Activated CD4-positive, alpha-beta T cell treated with anti-CD3 and anti-CD28 coated beads for 24 hours (primary cell): ENCODE measurements at places on chromosomes 12 and 14.

GRCh38 chr12:124537525-124538193 is 29.8 kb downstream of the NCOR2 start:
- DNase-seq, result no peak

- DNase-seq, result peak; percentile 19
Observed at GRCh38 chr12:109393437-109394345, 46.0 kb downstream of the MYO1H start.

- no peak for DNase-seq
Observed at GRCh38 chr14:90111895-90112534, 50.2 kb downstream of the KCNK13 start.

DNA sequence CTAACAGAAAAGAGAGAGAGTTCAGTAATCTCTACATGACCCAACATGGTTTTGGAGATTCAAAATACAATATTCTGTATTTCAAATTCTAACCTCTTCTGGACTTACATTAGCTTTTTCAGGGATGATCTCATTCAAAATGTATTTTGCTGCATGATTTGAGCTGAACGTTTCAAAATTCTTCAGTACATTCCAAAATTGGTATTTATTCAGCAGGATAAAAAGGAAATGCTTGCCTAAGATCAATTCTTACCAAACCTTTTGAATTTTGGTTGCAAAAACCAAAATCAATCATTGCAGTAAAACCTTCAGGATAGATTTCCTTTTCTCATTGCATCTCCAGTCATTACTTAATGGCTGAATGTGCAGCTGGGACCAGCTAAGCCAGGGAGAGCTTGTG is 1761.3 kb upstream of the SEL1L start:
- DNase-seq, result no peak

- no peak for DNase-seq
Observed at GRCh38 chr12:65821336-65821735, 2.9 kb upstream of the HMGA2 start.

DNA sequence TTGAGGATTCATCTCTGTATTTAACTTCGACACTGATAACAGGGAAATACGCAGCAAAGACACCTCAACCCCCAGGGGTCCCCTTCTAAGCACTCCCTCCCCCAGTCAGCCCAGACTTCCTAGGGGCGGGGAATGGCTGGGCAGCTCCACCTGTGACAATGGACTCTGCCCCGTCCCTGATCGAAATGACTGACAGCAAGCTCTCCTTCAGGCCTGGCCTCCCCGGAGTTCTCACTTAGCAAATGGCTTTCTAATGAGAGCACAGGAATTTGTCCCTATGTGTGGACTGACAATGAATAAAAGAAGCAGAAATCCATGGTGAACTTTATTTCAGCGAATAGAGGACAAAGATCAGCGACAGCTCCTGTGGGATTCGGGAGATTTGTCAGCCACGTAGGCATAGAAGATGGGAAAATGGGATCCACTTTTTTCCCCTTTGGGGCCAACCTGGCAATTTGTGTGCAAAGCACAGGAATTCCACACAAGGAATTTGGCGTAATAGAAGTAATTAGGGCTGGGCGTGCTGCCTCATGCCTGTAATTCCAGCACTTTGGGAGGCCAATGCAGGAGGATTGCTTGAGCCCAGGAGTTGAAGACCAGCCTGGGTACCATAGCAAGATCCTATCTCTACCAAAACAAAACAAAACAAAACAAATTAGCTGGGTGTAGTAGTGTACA is 63.8 kb downstream of the TNFAIP2 start:
- no peak for DNase-seq
